ENCODE measurements at places on chromosomes 11 and 22.

DNA sequence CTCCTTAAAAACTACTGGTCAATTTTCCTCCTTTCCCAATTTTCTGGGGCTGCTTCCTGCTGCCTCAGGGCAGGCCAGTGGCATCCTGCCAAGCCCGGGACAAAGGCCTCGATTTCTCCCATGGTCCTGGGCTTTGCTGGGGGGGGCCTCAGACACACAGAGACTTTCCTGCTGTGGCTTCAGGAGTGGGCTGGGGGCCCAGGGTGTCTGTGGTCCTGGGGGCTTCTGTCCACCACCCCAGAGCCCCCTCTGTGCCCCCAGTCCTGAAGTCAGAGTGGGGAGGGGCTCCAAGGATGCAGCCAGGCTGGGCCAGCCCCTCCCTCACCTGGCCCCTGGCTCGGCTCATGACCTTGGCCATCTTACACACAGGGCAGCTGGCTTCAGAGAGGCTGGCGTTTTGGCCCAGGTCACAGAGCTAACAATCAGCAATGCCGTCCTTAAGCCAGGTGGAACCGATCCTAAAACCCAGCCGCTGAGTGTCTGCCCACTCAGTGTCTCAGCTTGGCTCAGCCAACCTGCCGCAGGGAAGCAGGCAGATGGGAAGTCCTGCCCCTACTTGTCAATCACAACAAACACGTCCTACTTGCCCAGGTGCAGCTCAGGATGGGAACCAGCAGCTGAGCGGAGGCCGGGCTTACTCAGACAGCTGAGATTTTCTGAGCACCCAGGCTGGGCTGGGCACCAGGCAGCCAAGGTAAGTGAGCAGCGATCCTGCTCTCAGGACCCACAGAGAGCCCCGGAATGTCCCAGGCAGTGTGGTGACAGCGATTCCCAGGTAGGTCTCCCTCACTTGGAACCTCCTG is 34.6 kb downstream of the OSBPL5 start:
- DNase-seq = no peak

- DNase-seq = peak; percentile 84
These were observed 17.5 kb downstream of the ATG16L2 start for GRCh38 chr11:72831521-72832300.

GRCh38 chr11:64419818-64420485 is 61.0 kb downstream of the RPS6KA4 start:
- DNase-seq = no peak

- DNase-seq = no peak
These were observed 103.6 kb downstream of the TRIM29 start for GRCh38 chr11:120034176-120034875.

DNA sequence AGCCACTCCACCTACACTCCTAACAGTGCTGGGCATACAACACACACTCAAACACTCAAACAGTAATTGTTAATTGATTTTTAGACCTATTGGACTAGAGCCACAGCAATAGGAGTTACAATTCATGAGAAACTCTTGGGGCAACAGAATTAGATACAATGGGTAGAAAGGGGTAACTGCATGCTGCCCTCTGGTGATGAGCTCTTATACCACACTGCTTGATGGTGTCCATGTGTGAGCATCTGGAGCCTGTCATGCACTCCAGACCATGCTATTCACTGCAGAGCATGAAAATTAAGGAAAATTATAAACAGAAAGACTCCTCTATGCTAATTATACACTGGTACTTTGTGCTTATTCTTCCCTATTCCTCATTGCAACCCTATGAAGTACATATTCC is 975.5 kb upstream of the CCDC90B start:
- DNase-seq = peak; percentile 9

DNA sequence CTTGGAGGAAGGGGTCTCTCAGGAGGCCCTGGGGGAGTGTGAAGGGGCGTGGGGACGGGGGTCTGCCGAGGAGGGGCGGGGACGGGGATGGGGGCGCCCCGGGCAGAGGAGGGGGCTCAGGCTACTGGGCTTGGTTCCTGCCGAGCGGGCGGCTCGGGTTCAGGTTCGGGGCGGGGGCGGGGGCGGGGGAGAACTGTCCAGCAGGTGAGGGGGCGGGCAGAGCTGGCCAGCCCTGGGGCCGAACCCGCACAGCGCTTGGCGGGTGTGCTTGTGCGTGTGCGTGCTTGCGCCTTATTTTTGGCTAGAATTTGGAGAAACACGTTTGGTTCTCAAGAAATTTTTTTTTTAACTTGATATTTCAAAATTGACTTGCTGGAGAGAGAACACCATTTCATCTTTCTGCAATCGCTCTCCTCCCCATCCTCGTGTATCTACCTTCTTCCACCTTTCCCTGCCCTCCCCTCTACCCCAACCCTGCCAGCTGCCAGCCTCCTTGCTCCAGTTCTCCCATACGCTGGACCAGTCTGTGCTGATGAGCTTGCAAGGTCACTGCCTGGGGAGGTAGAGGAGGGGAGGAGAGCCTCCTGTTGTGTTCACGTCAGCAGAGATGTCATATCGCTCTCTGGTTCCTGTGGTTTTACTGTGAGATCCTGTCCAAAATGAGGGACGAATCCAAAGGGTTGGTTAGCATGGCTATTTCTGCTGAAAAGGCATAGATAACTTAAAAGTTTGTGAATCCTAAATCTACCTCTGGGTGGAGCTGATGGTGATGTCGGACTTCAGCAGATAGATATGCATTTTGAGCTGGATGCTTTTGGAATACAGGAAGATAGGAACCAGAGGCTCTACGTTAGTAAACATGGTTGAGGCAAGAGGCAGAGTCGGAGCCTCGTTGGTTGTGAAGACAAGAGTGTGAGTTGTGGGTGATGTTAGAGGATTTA is 668 bp downstream of the MADD start:
- no peak for DNase-seq

- DNase-seq = no peak
These were observed 394 bp downstream of the KIAA1671 start for GRCh38 chr22:24952837-24953383.

GRCh38 chr11:59000003-59000402 is 60.7 kb downstream of the GLYATL1 start:
- DNase-seq = no peak

DNA sequence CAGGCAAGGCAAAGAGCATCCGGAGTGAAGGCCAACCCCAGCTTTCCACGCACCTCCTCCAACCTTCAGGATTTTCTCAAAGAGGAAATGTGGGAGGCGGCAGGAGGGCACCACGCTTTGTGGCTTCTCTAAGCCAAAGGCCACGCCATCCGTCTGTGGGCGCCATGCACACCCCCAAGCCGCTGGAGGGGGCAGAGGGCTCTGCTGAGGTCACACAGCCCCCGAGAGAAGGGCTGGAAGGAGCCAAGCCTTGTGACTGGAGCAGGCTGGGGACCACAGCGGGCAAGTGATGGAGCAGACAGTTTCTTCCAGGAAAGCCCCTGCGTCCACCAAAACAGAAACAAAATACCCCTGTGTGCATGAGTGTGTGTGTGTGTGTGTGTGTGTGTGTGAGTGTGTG is 527.4 kb downstream of the BRD1 start:
- no peak for DNase-seq

- DNase-seq = no peak
These were observed 17.7 kb downstream of the TXN2 start for GRCh38 chr22:36463783-36464184.

DNA sequence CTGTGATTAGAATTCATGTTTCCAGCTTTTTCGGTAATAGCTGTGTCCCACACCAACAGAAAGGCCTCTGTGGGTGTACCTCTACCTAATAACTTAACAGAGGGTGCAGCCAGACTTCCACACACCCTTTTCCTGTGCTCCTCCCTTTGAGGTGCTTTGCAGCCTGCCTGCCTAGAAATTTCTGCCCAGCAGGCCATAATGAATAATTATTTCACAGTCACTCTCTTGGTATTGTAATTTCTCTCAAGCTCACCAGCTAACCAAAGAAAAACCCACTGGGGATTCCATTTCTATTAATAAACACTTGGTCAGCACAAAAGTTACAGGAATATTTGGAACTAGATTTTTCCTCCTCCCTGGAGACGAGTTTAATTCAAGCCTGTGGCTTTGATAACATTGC is 13.3 kb downstream of the WT1 start:
- DNase-seq = no peak
